ENCODE measurements at places on chromosomes 5 and 9.

GRCh38 chr5:159456722-159457465 is 126.6 kb upstream of the IL12B start:
- no peak for DNase-seq

GRCh38 chr9:86980802-86981201 is 33.5 kb upstream of the GAS1 start:
- no peak for DNase-seq

GRCh38 chr5:134328619-134329018 is 38.4 kb downstream of the CDKL3 start:
- no peak for DNase-seq

GRCh38 chr5:68189613-68190012 is 25.9 kb upstream of the PIK3R1 start:
- no peak for DNase-seq

DNA sequence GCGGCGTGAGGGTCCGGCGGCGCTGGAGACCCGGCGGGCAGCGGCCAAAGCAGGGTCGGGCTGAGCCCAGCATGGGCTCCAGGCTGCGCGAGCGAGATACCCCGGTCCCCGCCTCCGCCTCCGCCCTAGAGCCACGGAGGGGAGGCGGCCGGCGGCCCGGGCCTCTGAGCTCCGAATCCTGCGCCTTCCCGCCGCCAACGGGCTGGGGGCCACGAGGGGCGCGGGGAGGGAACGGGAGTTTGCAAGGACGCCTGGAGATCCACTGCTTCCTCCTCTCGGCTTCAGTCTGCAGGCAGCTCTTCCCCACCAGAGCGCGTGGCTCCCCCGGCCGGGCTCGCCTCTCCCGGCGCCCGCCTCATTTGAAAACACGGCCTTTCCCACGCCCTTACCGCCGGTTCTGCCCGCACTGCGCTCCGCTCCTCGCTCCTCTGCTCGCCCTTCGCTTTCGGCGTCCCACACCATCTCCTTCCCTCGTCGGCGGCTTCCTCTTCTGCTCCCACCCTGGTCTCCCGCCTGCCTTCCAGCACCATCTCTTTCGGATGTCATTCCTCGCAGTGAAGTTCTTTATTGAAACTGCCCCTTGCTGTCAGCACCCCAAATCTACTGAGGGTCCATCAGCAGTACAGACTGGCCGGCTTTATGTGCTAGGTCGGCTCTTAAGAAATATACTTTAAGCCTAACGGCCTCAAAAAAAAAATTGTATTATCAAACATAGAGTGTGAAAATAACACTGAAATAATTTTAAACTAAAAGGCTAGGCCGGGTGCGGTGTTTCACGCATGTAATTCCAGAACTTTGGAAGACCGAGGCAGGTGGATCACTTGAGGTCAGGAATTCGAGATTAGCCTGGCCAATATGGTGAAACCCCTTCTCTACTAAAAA is 105.0 kb upstream of the FAM120A start:
- no peak for DNase-seq

DNA sequence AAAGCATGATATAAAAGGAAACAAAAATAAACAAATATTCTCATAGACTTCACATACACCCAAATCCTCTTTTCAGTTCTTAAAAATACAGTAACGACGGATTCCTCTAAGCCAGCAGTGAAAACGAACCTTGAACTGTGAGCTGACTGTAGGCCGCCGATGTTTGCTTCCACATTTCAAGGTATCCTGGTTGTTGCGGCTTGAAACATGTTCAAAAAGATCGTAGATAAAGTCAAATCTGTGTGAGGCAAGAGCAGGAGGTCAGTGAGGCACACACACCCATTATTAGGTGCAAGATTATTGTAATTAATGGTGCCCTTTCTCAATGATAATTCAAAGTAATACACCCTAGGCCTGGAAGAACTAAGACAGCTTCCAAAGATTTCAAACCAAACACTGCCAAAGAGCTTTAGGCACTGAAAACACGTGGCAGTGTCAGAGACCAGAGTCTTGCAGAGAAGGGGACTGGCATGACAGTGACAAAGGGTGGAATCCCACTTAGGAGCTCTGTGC is 141.2 kb upstream of the RETREG1 start:
- DNase-seq = no peak

DNA sequence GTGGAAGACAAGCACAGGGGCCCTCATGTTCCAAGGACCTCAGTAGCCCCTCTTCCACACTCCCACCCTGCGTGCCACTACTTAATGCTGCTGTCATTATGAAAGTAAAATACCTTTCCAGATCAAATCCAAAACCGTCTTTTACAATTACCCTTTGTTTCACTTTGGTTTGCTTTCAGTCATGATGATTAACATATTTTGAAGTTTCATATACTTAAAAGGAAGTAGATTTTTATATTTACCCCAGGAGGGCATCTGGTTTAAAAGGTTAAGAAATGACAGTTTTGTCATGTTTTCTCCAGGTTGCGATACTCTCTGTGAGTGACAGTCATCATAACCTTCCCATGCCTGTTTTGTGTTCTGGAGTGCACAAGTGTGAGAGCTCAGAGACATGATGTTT is 13.5 kb upstream of the MAP1B start:
- DNase-seq = no peak

DNA sequence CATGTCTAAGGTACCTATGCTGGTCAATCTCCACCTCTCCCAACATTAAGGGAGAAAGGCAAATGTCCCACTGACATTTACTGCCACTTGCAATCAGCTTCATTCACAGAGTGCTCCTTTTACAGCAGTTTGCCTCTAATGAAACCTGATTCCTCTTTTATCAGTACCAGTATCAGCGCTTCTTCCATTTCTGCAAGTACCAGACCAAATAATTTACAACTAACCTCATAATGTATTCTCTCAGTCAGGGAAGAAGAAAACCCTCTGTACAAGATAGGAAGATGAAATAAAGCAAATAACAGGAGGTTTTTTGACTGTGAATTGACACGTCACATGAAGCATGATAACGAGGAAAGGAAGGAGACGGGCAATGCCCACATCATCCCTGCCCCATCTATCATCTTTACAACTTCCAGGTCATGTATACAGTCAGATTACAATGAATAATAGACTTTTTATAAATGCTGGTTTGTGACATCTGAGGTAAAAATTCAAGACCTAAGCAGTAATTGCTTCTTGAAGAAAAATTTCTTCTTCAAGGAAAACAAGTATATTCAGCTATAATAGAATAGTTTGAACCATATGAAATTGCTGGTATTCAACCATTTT is 21.9 kb downstream of the ABITRAM start:
- no peak for DNase-seq

GRCh38 chr5:172123269-172123692 is 64.7 kb downstream of the STK10 start:
- DNase-seq = no peak

- no peak for DNase-seq
These were observed 43.0 kb upstream of the FLT4 start for GRCh38 chr5:180692429-180692828.

DNA sequence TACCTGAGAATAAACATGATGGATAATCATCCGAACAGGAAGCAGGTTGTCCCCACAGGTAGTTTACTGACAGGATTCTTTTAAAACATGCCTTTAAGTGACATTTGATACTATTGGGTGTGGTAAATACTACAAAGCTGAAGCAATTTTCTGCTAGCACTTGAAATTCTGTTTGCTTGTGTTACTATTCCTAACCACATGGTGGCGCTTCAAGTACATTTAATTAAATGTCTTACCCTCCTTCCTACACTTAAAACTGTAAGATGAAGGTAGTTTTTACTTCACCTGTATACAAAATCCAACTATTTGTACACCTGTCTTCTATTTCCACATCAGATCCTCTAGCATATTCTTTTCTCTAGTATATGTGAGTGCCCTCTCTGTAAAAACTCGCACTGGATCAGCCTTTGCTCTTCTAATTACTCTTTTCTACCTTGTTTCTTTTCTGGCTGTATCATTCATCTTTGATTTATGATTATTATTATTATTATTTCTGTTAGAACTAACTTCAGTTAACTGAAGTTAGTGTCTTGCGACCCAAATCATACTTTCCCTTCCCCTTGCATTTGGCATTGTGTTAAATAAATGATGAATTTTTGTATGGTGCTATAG is 18.4 kb downstream of the SLC25A46 start:
- DNase-seq = peak; percentile 31

- no peak for DNase-seq
These were observed 342.0 kb downstream of the NDUFS4 start for GRCh38 chr5:53902296-53902907.
